ENCODE measurements at places on chromosomes 4 and X.

GRCh38 chrX:47217121-47217851, 1.2 kb upstream of the CDK16 start:
- no peak for DNase-seq

DNA sequence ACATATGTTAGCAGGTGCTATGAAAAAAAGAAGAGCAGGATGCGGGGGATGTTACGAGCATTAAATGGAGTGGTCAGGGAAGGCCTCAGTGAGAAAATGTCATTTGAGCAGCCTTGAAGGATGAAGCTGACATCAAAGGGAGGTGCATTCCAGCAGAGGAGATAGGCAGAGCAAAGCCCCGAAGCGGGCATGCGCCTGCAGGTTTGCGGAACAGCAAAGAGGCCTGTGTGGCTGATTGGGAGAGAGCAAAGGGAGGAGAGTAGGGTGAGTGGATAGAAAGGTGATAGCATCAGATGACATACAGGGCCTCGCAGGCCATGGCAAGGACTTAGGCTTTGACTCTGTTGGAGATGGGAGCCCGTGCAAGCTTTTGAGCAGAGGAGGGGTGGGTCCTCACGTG, 95.4 kb upstream of the GPR50 start:
- DNase-seq, result no peak

DNA sequence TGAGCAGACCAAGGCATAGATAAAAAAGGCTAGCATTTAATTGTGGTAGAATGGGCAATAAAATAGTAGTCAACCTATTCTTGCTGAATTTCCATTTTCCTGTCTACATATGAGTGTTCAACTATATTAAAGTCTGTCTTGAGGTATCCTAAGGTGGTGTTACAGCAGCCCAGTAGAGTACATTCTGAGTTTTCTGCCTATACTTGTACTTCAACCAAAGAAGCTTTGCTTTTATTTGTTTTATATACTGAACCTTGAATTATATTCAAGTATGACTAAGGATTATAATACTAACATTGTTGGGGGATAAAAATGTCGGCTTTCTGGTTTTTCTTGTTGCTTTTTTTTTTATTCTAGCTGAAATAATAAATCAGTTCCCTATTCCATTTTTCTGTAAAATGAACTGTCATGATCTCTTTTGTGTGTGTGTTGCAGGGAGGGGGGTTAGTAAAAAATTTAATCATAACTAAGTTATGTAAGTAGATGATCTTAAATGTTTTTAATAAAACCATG, 106.7 kb downstream of the PDLIM5 start:
- DNase-seq, result no peak

- no peak for DNase-seq
Observed at GRCh38 chr4:60019180-60019579, 1180.9 kb upstream of the ADGRL3 start.

DNA sequence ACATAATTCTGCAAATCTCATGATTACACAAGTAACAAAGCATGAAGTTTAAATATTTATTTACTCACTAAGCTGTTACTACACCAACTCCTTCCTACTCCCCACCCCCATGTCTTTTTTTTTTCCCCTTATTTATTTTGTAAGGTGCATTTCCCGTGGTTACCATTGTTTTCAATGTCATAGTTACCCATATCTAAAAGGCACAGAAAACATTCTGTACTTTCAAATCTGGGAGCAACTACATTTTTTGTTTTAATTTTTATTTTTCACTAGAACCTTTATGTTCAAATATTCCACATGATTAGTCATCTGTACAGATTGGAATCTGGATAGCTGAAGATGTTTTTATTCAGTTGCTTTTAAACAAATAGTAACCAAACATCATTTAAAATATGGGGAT, 62.8 kb downstream of the PPP3CA start:
- no peak for DNase-seq

GRCh38 chr4:111037591-111038360, 414.9 kb upstream of the PITX2 start:
- DNase-seq, result no peak

DNA sequence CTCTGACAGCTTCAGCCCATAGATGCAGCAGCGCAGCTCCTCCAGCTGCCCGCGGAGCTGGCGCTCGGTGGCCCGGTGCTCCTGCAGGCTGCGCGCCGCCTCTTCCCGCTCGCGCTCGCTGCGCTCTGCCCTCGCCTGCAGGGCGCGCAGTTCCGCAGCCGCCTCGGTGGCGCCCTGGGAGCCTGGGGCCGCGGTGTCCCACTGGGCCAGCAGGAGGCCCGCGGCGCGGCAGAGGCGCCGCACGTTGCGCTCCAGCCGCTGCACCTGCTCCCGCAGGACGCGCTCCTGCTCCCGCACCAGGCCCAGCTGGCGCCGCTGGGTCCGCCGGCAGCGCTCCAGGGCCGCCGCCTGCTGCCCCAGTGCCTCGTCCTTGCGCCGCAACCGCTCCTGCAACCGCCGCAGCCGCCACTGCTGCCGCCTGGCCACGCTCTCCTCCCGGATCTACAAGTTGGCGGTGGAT, 10.1 kb downstream of the C4orf50 start:
- DNase-seq, result no peak

DNA sequence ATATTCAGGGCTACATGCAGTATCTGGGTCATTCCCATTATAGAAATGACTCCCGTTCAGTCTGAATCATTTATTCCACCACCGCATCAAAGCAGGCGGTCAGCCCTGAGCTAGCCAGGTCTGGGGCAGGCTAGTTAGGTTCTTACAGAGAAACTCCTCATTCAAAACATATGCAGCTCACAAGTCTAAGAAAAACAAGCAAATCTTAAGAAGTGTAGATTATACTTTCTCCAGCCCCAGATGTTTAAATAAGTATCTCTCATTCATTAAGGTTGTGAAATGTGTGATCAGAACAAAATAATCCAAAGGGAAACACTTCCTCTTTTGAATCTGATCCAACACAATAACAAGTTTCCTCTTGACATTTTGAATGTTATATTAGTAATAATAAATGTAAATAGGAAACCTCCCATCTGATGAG, 441.9 kb downstream of the INPP4B start:
- peak; percentile 28 for DNase-seq

DNA sequence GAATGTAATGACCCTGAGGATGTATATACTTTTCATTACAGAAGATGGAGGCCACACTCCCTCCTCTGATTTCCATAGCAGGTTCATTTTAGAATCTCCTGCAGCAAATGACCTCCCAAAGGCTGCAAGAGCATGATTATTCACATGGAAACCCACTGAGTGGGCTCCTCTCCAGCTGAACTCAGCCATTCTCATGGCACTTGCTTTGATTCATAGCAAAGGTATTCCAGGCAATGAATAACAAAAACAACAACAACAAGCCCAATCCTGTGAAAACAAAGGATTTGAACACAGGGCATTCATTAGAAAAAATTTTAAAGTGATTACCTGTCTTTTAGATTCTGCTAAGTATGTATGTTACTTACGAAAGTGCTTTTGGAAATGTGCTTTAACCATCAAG, 894.0 kb upstream of the FRG1 start:
- no peak for DNase-seq

DNA sequence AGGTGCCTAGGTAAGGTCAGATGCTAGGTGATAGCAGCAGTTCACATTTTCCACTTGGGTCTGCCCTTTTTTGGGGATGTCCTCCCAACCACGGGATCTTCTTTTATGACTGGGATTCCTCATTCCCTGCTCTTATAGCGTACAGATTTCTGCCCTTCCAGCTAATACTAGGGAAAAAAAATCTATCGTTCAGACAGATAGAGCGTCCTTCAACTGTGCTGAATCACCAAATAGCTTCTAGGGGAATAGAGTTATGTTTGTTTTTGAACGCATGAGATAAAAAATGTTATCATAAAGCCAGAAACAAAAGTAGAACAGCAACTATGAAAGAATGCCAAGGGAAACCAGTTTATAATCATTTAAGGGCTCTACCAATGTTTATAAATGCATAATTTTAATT, 13.0 kb downstream of the RAP2C start:
- DNase-seq, result no peak

GRCh38 chrX:15435836-15436619, 51.8 kb upstream of the VEGFD start:
- DNase-seq, result no peak

DNA sequence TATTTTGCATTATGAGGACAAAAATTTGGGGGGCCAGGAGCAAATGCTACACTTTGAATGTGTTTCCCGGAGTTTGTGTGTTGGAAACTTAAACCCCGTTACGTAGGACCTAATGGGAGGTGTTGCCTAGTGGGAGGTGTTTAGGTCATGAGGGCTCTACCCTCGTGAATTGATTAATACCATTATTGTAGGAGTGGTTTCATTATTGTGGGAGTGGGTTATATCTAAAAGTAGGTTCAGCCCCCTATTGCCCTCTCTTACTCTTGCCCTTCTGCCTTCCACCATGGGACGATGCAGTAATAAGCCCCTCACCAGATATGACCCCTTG, 15.5 kb downstream of the UBA6 start:
- no peak for DNase-seq

DNA sequence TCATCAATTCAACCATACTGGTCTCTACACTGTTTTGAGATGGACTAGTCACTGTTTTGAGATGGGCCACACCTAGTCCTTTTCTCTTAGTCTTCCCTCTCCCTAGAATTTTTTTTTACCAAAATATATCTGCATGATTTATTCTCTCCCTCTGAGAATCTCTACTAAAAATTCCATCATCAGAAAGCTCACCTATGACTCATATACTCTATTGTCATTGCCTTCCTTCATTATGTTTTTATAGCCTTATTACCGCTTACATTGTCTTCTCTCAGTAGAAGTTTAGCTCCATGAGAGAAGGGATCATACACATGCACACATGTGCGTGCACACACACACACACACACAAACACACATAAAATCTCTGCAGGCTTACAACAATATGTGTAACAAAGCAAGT, 303.6 kb downstream of the PCDH10 start:
- no peak for DNase-seq

DNA sequence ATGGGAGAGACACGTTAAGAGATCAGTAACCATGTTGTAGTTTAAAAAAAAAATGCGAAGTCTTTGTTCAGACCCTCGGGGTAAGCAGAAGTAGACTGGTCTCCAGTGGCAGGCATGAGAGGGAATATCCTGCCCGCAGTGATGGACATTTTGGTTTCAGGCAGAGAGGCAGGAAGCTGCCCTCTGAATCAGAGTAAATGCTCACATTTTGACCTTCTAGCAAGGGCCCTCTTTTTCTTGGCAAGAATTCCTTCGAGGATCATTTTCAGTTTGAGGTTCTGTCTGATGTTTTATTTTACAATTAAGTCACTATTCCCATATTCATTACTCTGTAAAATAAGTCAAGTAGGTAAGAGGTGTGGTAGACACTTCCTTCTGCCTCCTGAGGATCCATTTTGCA, 28.4 kb downstream of the SORBS2 start:
- DNase-seq, result no peak

DNA sequence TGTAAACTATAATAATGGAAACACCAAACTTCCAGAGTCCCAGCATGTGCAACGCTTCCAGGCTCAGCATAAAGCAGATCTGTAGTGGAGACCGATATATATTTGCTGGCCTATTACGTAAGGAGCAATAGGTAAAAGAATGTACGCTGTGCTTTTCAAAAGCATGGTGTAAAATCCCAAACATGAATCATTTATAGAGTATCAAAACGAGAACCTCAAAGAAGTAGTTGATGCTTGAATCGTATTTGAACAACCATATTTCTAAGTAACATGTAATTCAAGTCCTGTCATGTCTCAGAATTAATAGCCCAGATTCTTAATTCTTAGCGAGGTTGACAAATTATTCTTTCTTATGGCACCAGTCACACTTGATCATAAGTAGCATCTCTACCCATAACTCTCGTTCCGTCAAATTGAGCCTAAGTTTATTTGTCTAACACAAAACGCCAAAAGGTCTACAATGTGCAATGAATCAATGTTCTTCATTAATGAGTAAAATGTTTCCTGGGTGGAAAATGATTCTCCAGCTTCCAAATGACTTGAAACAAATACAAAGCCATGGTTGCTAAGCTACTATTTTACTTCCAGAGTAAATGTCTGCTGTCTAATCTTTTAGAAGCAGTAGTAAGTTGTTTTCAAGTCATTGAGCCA, 811.5 kb upstream of the FRG1 start:
- DNase-seq, result no peak

DNA sequence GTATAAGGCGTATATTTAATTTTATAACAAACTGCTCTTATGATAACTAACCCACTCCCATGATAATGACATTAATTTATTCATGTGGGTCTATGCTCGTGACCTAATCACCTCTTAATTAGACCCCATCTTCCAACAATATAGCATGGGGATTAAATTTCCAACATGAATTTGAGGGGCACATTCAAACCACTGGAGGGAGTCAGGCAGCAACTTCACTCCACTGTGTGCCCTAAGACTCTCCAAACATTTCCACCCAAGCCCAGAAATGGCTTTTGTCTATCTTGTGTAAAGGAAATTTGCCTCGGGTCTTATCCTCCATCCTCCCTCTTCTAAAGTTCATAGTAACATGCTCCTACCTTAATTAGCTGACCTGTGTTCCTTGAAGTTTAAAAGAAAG, 616.1 kb upstream of the CPEB2 start:
- DNase-seq, result no peak

DNA sequence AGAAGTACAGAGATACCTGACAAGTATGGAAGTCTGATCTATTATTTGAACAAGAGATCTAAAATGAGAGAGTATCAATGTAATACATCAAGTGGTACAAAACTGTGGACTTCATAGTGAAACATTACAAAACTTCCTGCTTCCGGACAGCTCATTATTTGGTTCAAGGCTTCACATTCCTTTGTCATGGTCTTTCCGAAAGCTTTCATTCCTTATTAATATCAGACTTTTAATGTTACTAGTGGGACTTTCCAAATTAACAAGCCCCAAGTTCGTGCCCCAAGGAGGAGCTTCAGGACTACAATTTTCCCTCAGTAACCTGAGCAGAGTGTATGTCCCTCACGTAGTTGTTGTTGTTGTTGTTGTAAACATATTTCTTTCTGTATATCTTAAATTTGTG, 1.2 kb downstream of the CHIC2 start:
- DNase-seq, result no peak

DNA sequence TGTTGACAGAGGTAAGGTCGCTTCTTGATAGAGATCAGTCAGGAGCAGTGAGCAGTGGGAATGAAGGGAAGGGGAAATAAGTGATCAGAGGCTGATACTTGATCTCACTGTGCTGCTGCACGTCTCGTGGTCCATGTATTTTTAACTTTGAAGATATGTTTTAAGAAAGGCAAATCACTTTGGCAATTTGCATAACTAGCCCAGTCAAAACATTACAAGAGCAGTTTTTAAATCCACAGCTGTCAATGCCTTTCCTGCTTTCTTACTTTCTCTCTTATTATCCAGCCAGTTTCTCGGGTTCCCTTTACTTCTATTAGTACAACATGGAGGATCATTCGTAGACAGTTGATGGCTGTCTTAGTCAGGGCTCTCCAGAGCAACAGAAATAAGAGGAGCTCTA, 472.8 kb downstream of the TMA16 start:
- DNase-seq, result no peak

- DNase-seq, result no peak
Observed at GRCh38 chr4:14924076-14924811, 78.0 kb upstream of the CPEB2 start.

DNA sequence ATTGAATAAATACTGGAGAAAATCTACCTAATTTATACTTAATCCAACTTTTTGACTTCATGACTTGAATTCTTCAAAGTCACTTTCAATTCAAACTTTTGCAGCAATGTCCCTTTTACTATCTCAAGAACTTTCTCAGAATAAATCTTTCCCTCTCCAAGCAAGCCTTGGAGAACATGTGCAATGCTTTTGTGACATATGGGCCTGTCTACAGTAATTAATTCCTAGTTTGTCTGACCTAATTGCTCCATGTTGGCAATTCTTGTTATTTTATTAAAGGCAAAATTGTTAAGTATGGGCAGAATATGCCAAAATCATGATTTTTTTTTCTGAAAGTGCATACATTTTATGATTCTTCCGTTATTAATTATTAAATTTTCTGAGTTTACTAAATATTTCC, 1115.3 kb downstream of the PDHA2 start:
- no peak for DNase-seq
